ENCODE measurements at places on chromosomes 3 and 15.

DNA sequence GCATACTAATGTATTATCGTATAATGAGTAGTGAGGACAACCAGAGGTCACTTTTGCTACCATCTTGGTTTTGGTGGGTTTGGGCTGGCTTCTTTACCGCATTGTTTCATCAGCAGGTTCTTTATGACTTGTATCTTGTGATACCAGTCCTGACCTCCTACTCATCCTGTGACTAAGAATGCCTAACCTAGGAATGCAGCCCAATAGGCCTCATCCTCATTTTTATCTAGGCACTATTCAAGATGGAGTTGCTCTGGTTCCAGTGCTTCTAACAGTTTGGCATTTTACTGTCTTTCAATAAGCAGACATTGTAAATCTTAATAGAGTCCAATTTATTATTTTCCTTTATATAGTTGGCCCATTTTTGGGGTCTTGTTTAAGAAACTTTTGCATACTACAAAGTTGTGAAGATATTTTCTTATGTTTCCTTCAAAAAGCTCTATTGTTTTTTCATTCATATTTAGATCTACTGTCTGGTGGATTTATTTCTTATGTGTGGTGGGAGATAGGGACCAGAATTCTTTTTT is 60.8 kb upstream of the RNU6-1 start:
- DNase-seq = no peak

GRCh38 chr3:142623194-142623593 is 27.0 kb downstream of the PLS1 start:
- DNase-seq = no peak

DNA sequence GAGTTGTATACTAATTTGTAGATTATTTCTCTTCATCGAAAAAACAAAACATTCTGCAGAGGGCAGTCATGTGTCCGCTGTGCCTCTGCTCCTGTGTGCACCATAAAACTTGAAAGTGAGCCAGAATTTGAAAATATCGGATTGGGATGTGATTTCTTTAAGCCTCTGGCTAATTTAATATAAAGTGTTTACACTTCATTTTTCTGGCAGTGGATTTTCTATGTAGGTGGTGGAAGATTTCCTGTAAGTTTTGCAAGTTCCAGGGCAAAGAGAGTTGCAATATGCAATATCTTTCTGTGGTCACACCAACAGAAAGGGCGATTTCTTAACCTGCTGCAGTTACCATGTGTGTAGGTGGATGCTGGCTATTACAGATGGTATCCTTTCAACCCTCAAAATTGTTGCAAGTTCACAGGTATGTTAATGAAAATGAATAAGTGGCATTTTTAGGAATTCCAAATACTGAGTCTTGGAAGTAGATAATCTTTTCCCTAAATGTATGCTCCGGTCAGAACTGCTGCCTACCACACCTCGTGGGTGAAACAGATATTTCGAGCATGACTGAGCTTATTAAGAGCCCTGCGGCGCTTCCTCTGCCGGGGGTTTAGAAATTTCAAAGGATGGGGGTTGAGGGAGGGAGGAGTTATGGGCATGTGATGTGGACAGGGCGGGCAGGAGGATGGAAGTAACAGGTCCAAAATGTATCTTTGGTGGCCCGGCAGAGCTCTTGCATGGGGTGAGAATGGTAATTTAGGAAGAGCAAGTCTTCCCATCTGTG is 134.0 kb downstream of the PGPEP1L start:
- no peak for DNase-seq

DNA sequence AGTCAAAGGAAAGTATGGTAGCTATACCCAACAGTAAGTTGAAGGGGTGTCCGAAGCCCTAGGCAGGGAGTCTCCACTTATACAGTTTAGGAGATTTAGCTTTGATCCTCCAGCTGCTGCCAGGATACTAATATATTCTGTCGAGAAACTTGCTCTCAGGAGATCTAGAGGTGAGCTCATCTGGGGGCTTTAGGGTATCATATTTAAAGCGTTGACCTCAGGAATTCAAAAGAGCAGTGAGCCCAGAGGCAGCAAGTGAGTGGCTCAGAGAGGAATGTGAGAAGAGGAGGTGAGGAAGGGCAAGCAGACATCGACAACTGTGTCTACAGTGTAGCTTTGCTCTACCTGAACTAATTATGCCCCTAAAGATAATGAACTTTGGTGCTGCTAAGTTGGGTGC is 245.1 kb upstream of the LRTM1 start:
- no peak for DNase-seq

GRCh38 chr3:184417619-184418327 is 37.9 kb downstream of the CHRD start:
- DNase-seq = peak; percentile 20

- DNase-seq = no peak
These were observed 2.2 kb downstream of the FURIN start for GRCh38 chr15:90870354-90871138.

DNA sequence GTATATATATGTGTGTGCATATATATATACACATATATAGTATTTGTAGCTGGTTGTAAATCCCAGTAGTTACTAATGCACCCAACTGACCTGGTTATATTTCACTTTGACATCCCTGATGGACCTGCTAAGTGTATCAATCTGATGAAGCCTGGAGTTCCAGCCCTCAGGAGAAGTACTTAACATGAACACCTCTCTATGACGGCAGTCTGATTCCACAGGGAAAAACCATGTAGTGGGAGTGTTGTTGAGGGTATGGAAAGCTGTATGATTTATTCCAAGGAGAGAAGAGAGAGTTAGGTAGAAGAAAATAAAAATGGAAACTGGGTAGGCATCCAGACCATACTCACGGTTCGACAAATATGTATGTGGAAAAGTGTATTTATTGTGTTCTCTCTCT is 531.2 kb upstream of the SEMA6D start:
- DNase-seq = no peak

DNA sequence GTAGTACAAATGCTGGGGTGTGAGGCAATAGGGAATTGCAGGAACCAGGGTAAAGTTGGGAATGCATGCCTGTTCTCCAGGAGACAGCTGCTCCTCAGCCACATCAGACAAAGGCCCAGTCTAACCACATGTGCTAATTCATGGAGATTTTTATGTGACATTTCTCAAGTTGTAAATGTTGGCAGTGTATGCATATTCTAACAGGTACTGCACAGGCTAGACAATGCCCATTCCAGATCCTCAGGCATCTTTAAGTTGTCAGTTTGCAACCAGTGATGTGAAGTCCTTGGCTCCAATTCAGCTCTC is 84.9 kb downstream of the EEFSEC start:
- DNase-seq = no peak

DNA sequence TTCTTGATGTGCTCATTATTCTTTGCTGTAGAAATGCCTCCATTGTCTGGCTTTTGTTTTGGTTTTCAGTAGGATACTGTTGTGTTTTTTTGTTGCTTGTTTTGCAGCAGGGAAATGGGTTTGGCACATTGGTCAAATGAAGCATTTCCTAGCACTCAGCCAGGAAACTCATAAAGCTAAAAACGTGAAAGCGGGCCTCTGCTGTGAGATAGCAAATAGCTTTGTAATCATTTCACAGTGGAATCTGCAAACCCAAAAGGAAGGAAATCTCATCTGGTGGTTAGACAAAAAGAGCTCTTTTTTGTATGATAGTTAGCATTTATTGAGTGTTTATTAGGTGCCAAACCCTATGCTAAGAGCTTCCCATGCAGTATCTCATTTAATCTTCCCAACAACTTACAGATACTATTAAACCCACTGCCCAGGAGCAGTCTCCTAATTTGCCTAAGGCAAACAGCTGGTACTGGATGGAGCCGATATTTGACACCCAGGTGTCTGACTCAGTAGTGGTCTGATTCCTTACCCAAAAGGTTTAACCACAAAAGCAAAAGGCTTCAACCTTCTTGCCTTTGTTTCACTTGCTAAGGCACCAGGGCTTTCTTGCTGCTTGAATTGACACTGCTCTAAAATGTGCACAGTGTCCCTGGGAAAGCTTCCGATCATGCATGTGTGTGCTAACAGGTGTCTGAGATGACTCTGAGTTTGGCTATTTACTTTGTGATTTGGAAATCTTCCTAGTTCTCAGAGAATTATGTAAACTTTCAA is 527.9 kb upstream of the MDFIC2 start:
- no peak for DNase-seq

- no peak for DNase-seq
These were observed 319.2 kb upstream of the TRIM42 start for GRCh38 chr3:140358686-140359085.

DNA sequence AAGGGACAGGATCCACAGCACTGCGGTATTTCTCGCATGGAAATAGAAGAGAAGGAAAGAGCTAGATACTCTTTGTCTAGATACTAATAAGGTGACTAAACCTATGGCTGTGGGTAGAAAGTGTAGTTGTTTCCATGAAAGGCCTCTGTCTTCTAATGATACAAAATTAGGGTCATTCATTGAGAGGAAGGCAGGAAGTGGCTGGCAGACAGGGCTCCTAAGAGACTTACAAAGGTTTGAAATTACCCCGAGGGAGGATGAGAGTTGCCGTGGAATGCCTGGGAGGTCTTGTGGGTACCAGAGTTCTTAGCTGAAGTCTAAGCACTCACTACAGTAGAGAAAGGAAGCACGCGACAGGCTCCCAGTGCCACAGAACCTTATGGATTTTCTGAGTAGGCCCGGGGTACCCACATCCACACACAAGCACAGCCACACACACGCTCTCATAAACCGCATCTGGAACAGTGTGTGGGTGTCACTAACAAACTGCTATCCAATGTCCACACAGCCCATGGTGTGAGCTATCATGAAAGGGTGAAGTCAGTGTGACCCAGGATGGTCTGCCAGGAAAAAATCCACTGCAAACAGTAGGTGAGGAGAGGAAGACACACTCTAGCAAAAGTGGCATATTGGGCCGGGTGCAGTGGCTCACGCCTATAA is 221.4 kb downstream of the FAM43A start:
- DNase-seq = no peak

DNA sequence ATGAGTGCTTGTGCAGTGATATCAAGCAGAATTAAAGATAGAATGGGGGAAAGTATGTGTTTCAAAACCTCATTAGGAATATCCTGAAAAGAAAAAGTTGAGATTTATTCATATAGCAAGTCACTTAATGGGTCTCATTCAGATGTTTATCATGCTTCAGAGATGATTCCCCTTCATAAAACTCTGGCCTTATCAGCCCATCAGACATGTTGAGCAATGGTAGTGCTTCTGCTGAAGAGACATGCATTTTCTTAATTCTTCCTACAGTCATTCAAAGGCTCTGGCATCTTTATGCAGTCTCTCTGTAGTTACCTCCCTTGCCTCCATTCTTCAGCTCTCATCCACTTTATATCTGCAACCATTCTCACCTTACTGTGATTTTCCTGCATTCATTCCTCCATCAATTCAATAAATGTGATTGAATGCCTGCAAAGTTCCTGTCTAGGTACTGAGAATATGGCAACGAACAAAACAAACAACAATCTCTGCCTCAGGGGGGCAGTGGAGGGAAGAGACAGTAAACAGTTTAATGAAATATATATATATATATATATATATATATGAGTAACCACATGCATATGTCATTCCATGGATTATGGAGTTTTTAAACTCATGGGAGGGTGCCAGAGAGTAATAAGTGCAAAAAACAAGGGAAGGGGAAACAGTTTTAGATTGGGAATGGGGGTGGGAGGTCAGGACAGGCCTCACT is 138.5 kb downstream of the NECTIN3 start:
- DNase-seq = no peak
